HS-5 (cell line): ENCODE measurements at places on chromosomes 3 and 15.

GRCh38 chr15:86203462-86203861, 123.8 kb downstream of the AGBL1 start:
- DNase-seq: no peak

DNA sequence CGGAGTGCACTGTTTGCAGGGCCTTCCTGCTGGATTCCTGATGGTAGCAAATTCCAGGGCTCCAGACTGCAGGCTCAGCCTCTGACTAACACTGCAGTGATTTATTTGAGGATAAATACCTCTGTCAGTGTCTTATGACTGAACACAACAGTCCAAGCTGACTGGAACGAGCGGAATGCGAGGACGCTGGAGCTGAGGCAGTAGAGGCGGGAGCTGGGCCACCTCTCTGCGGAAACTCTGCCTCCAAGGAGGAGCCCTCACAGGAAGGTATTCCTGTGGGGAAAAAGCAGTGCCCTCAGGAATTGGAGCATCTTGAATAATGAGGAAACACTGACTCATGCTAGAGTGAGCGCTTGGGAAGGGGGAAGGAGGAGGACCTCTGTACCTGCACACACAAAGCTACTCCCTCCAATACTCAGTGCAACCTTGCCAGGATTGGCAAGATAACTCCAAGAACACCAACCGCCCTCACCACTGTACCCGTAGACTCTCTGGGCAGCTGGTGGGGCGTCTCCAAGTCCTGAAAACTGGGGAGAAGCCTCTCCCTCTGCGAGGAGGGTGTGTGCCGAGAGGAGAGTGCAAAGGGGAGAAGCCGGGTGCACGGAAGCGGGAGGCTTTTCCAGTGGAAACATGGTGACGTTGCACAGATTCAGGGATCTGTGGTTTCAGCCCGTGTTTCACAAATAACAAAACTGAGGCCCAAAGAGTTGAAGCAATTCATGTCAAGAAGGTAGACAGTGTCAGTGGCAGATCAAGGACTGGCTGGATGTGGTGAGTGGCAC, 43.0 kb downstream of the VGLL4 start:
- DNase-seq: peak; percentile 98

GRCh38 chr3:122081543-122082247, 26.5 kb downstream of the CD86 start:
- no peak for DNase-seq

GRCh38 chr15:98643115-98643514, 5.2 kb upstream of the IGF1R start:
- DNase-seq: no peak

- DNase-seq: no peak
Observed at GRCh38 chr3:123053107-123053506, 13.7 kb upstream of the PDIA5 start.

GRCh38 chr3:35708394-35709271, 69.3 kb downstream of the ARPP21 start:
- no peak for DNase-seq

DNA sequence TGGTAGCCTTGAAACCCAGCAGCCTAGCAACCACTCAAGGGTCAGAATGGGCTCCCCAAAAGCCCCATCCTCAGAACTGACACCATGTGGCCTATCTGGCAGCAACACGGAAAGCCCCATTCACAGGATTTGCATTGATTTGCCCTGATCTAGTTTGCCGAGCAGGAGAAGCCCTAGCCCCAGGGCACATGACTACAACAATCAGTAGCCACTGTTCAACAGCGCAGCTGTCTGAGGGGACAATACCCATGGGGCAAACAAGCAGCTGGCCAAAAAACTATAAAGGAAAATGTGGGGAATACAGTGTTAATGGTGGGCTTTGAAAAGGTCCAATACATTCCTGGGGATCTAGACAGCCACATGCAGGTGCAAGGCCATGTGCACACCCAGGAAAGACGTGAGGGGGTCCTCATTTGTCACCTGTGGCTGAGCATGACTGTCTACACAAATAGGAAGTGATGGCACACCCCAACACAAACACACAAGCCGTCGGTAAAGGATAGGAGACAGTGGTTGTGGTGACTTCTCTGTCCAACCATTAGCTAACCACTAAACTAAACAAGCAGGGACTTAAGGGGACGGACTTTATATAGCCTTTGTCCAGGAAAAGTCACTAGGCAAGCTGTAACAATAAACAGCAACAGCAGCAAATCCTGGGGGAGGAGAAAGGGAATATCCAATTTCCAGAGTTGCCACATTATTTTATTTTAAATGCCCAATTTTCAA, 113.7 kb downstream of the LRIG1 start:
- no peak for DNase-seq

DNA sequence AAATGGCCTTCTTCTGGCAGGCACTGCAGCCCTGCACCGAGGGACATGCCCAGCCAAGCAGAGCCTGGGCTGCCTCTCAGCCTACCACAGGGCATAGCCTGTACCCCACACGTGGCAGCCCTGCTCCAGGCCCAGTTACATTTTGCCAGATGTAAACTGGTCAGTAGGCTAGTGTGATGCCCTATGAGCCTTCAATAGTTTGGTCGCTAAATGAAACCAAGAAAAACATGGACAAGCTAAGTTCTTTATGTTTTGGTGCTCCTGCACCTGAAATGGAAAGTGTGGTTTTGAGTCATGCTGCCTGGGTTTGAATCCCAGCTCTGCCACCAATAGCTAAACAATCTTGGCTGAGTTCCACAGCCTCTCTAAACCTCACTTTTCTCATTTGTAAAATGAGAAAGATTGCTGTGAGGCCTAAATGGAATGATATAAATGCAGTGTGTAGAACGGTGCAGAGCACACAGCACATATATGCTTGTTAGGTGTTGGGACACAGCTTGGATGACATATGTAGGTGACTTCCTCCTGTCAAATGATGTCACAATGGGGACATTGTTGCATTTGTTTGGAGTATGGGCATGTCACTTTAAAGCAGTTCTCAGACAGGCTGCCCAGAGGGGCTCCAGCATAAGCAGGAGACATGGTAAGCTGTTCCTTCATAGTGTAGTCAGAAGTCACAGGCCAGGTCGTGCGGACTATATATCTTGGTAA, 57.4 kb downstream of the ZBTB38 start:
- no peak for DNase-seq

DNA sequence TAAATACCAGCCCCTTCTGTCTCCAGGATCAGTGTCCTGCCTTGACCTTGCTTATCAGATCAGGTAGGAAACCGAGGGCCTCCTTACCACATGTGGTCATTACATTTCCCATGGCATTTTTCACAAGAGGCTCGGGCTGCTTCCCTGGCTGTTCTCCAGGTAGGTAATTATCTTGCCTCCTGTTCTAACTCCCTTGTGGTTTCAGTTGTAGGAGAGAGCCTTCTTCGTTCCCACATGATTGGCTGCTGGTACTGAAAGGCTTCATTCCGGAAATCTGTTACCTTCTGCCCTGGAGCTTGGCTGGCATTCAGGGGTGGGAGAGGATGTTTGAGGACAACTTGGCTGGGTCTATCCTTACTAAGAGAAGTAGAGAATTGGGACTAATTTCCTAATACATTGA, 46.8 kb upstream of the RORA start:
- no peak for DNase-seq

DNA sequence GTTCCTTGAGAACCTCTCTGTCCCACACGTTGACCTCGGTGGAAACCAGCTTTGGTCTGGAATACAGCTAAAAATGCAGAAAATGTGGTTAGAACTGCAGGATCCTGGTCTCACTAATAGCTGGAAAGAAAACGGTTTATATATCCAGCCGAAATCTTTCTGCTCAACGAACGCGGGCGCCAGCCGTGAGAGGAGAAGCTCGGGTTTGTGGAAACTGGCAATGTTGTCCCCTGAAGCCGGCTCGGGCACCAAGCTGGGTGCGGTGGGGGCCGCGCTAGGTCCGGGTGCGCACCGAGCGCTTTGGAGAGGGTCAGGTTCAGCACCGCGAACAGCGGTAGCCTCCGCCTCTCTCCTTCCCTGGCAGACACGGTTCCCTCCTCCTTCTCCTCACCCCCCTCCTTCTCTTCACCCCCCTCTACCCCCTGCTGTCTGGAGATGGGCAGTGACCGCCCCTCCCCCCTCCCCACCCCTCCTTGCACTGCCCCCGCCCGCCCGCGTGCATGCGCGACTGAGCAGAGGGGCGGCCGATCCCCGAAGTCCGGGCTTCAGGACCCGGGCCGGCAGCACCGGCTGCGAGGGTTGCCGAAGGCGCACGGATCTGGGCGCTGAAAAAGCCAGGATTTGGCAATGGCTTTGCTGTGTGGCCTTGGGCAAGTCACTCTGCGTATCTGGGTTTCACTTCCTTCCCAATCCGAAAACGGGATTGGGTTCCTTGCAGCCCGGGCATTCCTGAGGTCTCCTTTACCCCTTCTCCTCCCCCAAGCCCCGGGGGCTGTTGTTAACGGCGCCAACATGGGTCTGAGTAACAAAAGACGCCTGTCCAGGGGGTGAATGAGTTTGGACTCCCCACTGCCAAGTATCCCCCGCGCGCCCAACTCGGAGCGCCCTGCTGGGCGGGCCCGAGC, at the start of gene SKOR1:
Gene SKOR1, plus strand, starts transcription at position 534 of the 905 bp plus-strand sequence. Its CDS starts 94 bp downstream, at position 628.
- no peak for DNase-seq

DNA sequence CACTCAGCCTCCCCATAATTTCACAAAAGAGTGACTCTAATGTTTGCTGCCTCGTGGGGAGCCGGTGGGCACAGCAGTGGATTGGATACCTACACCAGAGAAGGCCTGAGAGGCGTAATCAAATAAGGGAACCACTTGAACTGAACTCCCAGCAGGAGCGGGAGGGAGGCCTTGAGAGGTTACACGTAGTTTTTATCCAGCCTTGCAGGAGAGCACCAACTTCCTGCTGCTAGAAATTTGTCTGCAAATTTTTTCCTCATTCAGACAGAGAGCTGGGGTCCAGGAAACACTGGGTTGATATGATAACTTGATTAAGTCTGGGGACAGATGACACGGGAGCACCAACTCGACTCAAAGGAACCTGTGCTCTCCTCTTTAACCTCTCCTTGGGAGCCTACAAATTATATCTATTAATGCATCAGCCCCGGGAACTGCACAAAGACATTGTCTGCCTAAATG, 69.8 kb downstream of the HES1 start:
- DNase-seq: no peak

- DNase-seq: no peak
Observed at GRCh38 chr3:40843851-40844548, 319.2 kb downstream of the ZNF621 start.

GRCh38 chr3:52291508-52292181, 4.0 kb downstream of the GLYCTK start:
- no peak for DNase-seq

DNA sequence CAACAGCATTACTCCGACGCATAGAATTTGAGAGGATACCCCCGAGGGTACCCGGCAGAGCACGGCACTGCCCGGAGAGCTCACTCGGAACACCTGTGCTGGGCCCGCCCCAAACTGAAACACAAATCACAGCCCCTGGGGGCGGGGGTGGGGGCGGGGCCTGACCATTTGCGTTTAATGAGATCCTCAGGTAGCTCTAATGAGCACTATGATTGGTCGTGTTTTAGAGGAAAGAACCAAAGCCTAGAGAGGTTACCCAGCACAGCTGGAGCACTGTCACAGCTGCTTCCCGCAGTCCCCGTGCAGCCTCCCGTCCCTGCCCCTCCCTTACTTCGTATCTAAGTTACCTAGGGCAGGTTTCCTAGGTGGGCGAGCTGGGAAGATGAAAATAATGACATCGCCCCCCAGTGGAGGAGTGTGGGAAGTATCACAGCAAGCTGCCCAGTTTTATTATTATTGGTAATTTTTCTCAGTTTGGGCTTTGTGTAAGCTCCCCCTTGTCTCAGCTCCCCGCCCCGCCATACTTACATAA, 187.1 kb downstream of the PDE8A start:
- no peak for DNase-seq

GRCh38 chr3:134074790-134075567, 45.3 kb upstream of the SLCO2A1 start:
- no peak for DNase-seq

- no peak for DNase-seq
Observed at GRCh38 chr15:55859681-55860080, 116.7 kb upstream of the PRTG start.

GRCh38 chr3:42708611-42709151, 6.1 kb upstream of the HHATL start:
- DNase-seq: no peak
